ENCODE measurements at places on chromosomes 6 and 20. TPM values are rescaled to one million over a fixed set of nuclear protein-coding genes. Genes with fewer than 3 reads are reported as not detected.

ZKSCAN8 gene
- 20.7 TPM for total RNA-seq

GHRH gene
- not detected for total RNA-seq

PMEPA1 gene
- total RNA-seq, result 0.64 TPM

GFRAL gene
- not detected for total RNA-seq

DCDC2 gene
- total RNA-seq, result 0.17 TPM

FOXA2 gene
- total RNA-seq, result 0.10 TPM

NKX2-4 gene
- not detected for total RNA-seq

CRISP2 gene
- total RNA-seq, result not detected

EFCAB8 gene
- total RNA-seq, result 0.42 TPM

SNRPB gene
- total RNA-seq, result 469 TPM
